Stimulated activated CD4-positive, alpha-beta T cell treated with anti-CD3 and anti-CD28 coated beads, Interleukin-12 subunit alpha, Interleukin-12 subunit beta, amount 100 ng/mL, for 4 hours (primary cell): ENCODE measurements at places on chromosomes 2 and 18.

GRCh38 chr2:123953846-123954245 is 71.2 kb upstream of the CNTNAP5 start:
- no peak for DNase-seq

DNA sequence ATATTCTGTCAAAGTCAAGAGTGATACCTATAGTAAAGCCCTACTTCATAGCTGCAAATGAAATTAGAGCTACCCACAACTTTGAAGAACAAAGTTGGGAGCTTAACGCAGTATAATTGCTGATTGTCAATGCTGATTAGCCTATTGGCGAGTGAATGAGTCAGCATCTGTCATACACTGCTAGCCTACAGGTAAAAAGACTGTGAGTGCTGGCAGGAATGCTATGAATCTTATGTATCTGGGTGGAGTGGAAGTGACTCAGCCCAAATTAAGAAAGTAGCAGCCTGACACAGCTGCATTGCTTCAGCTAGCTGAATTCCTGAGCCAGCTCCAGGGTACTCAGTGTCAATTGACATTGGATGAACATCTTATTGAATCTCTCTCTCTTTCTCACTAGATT is 179.4 kb upstream of the DCC start:
- DNase-seq: no peak

DNA sequence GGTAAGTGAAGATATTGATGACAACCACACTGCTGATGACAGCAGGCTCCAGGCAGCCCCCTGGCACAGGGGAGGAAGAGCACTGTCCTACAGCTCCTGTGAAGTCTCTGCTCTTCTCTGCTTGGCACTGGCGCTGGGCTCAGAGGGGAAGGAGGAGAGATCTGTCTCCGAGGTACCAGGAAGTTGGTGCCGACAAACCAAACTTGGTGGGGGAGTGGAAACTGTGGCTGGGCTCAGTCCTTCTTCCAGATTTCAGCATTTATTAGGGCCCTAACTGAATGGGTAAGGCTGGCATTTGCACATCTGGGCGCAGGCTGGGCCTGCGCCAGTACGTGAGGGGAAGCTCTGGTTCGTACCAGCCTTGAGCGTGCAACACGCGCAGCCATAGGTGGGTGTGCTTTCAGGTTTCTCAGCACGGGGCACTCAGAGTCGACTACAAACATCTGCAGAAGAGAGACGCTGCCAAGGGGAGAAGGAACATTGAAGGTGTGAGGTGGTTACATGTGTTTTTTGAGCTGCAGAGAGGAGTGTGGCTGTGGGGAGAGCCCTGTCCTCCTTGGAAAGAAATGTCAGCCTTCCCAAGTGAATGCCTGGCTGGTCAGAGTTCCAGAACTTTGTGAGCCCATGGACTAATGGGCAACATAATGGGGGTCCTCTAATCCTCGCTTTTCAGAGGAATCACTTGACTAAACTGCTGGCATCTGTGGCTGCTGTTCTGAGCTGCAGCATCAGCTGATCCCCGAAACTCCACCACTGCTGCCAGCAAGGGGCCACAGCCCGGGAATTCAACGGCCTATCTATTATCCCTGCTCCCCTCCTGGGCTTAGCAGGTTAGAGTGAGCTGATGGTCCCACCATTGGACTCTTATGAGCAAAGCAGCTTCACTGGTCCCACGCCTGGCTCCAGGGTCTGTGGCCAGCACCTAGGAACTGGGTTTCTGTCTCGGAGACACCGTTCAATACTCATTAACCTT is 55.2 kb upstream of the SEMA4C start:
- DNase-seq: peak; percentile 24

- no peak for DNase-seq
These were observed 120.6 kb downstream of the PRKCE start for GRCh38 chr2:45772038-45772437.

GRCh38 chr2:102032368-102033030 is 40.7 kb downstream of the IL1R2 start:
- DNase-seq: no peak

DNA sequence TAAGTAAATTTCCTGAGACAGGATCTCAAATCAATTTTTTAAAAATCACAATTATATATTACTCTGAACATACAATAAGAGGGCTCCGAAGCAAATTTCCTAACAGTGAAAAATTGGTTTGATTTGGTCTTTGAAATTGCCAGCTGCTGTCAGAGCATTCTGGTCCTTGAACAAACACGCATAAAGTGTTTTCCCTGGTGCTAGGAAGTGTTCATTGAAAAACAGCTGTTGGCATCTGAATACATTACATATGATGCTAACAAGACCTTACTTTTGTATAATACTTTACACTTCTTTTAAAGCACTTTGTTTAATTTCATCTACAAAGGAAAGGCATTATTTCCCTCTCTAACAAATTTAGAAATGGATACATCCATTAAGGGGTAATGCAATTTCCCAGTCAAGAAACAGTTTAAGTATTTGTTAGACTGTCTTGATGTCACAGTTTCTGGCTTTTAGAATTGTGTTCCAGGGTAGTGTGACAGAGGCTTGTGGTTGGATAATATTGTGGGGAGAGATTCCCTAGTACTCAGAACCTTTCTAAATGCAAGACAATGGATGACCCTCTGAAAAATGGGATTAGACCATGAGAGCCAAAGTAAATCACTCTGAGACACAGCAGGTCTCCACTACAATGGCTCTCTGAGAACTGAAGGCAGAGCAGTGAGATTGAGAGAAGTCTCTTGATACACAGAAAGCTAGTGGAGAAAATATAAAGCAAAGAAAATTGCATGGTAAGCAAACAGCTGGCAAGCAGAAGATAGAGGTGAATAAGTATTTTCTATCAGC is 299.0 kb downstream of the TRIB2 start:
- DNase-seq: no peak

DNA sequence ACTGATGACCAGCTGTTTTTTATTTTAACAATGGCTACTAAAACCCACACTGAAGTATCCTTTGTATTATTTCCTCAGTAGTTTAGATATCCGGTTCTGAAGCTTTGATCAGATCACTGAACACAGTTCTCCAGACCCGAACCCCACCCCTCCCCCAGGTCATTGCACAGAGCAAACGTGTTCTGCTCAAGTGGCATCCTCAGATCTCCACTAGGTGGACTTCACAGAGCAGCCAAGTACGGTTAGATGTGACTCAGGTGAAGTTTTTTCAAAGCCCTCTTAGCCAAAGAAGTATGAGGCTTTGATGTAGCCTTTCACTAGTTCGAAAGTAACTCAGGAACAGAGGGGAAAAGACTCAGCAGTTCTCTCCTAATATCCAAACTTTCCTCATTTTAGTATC is 142.7 kb upstream of the NRP2 start:
- no peak for DNase-seq

GRCh38 chr18:8399138-8399537 is 210.1 kb upstream of the RAB12 start:
- DNase-seq: no peak

- no peak for DNase-seq
These were observed 772.0 kb downstream of the CNTNAP5 start for GRCh38 chr2:124797049-124797448.

- no peak for DNase-seq
These were observed 608.1 kb downstream of the LRP1B start for GRCh38 chr2:141522702-141523101.

DNA sequence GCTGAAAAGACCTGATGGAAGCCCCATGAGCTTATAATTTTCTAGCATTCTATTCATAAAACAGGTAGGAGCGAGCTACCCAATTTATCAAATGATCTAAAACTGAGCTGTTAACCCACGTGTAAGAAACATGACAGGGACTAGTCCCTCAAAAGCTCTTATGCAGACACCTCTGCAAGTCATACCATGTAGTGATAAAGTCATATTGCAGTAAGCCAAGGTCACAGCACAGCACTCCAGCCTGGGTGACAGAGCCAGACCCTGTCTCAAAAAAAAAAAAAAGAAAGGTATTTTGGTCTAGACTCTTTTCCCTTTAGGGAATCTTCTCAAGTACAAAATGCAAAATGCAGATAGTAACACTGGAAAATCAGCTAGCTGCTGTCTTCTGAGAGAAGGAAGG is 58.9 kb upstream of the ARL5A start:
- DNase-seq: no peak

DNA sequence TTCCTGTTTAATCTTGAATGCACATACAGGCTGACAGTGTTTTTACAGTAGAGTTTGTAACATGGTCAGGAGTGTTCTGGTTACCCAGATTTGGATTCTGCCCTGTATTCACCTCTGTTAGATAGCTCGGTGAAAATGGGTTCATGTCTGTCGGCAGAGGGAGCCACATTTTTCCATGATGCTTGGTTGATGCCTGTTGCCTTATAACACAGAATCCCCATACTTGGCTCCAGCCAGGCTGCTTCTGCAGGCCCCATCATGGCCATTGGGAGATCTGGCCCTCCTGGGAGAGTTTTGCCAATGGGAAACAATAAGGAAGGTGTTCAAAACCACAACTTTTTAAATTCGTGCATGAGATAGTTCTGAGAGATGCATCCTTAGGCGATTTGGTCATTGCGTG is 78.1 kb downstream of the WDSUB1 start:
- no peak for DNase-seq

- DNase-seq: no peak
These were observed 22.6 kb downstream of the CFAP65 start for GRCh38 chr2:219018726-219019125.

- DNase-seq: no peak
These were observed 234.7 kb downstream of the TMX3 start for GRCh38 chr18:68480196-68480595.

DNA sequence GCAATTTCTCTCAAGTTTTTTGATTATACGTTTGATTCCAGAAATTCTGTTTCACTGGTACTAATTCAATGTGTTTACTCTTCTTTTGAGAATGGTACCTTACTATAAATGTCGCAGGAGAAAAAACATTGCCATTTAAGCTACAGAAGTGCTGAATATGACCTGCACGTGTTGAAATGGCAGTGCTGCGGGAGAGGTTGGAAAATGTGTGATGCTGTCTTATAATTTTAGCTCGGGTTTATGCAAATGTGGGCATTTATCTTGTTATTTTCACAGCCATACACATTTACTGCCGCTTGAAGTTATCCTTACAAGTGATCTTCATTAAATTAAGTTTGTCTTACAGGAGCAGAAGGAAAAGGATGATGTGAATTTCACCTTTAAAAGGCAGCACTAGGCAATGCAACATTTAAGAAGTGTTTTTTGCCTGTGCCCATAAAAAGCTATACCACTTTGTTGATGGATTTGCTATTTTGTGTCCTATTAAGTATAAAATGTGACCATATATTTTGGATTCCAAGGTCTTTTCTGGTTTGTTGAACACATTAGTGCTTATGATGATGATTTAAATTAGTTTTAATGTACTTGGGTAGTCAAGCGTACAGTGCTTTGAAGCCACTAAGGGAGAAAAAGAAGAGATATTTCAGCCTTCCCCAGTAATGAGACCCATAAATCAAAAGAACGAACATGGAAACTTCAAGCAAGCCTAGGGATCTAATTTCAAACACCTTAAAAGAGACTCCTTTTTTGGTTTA is 112.1 kb downstream of the LTBP1 start:
- no peak for DNase-seq

- DNase-seq: no peak
These were observed 1.3 kb downstream of the ITM2C start for GRCh38 chr2:230865766-230866755.

- DNase-seq: no peak
These were observed 380.8 kb upstream of the ACVR2A start for GRCh38 chr2:147463881-147464520.

GRCh38 chr2:62343636-62344337 is 147.9 kb downstream of the B3GNT2 start:
- DNase-seq: no peak

DNA sequence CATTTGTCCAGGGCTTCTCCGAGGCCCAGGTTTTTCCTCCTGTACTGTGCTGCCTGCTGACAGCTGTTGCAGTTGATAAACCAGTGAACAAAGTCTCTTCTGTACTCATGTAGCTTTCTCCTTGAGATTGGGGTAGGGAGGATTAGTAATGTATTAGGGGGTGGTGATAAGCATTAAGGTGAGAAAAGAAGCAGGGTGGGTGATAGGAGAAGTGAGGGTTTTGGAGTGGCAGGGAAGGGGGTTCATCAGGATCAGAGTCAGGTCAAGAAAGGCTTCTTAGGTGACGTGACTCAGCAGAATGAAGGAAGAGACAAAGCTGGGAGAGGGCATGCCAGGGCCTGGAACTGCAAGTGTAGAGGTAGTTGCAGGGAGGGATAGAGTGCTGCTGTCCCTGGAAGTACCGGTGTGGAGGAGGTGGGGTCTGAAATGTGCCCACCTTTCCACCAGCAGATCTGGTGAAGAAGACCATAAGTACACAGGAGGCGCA is 48.7 kb downstream of the PKP4 start:
- no peak for DNase-seq

DNA sequence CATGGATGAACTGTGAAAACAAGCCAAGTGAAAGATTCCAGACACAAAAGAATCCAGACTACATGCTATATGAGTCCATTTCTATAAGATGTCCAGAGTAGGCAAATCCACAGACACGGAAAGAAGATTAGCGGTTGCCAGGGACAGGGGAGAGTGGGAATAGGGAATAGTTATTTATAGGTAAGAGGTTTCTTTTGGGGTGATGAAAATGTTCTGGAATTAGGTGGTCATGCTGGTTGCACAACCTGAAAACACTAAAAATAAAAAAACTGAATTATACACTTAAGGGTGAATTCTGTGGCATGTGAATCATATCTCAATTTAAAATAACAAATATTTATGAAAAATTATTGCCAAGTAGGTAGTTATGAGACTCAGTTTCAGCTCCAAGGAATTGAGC is 168.4 kb downstream of the LTBP1 start:
- no peak for DNase-seq

- DNase-seq: no peak
These were observed 5.8 kb upstream of the GATA6 start for GRCh38 chr18:22163416-22164161.

- no peak for DNase-seq
These were observed 472.6 kb upstream of the CELF4 start for GRCh38 chr18:38038242-38038641.

DNA sequence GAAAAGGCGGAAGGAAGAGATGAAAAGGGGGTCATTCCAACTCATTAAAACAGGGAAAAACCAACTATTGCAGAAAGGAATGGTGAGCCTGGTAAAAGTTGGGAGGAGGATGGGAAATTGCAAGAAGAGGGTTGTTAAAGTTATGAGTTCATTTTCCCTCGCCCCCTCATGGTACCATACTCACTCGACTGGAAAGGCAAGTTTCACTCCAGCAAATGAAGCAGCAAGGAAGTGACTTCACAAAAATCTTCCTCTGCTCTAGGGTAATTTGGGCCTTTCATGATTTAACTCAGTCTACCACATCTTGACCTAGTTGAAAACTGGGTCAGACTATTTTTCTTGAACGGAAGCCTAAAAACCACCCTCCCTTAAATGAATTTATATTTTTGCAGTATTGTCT is 22.8 kb upstream of the DAW1 start:
- DNase-seq: no peak

DNA sequence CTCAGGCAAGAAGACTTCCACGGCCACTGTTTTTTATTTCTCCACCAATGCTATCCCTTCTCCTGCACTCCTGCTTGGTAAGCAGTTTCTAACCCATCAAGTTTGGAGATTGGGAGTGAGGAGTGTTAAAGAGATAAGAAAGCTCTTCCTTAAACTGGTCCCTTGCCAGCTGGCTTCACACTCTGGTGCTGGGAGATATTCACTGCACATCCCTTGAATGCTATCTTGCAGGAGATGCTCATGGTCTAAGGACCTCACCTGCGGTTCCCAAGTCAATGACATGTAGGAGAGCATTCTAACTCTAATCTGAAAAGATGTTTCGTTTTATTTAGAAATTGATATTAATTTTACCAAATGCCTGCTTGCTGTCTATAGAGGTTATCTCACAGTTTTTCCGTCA is 28.2 kb upstream of the CYRIA start:
- no peak for DNase-seq

- no peak for DNase-seq
These were observed 278.2 kb upstream of the COL3A1 start for GRCh38 chr2:188695953-188696352.

- no peak for DNase-seq
These were observed 2.6 kb upstream of the NEUROD1 start for GRCh38 chr2:181682795-181683517.
